ENCODE measurements at places on chromosomes 5 and 9. TPM values are rescaled to one million over a fixed set of nuclear protein-coding genes. Genes with fewer than 3 reads are reported as not detected.
A peak's percentile ranks its signal among the peaks of the same experiment; 100 is the strongest.

Gene SLC35A4
- total RNA-seq, result 60.5 TPM

Gene ARL15
- 9.7 TPM for total RNA-seq

Gene CD180
- total RNA-seq, result not detected

Gene ACER2
- 10.8 TPM for total RNA-seq

Gene TMEM252
- not detected for total RNA-seq

Gene HTR4
- total RNA-seq, result not detected

Gene FOXD4
- total RNA-seq, result 0.13 TPM

Gene C9orf50
- not detected for total RNA-seq

Gene TIMD4
- total RNA-seq, result not detected

Gene TMC1
- total RNA-seq, result not detected

- peak; percentile 43 for DNase-seq
These were observed 37.5 kb downstream of the MAMDC2 start for GRCh38 chr9:70081120-70081495.

DNA sequence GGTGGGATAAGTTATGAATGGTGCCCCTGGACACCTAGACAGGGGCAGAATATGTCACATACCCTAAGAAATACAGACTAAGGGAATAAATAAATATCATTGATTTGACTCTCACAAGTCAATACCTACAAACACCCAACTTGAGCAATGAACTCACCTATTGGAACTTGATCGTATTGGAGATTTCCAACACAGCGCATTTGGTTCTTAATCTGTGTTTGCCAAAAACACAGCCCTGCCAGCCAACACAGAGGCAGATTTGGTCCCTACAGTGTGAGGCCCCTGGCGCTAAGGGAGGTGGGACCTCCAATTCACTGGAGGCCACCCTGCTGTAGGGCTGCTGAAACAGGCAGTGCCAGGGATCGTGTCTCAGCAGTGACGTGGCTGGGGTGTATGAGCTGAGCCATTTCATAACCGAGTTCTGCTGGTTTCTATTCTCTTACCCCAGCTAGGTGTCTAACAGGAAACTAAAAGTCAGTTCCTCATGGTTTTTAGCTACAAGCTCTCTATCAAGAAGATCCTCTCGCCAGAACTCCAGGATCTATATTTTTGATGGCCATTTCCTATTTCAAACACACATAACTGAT lies 84.5 kb downstream of the SLC1A1 start:
- no peak for DNase-seq

- no peak for DNase-seq
These were observed 24.5 kb downstream of the RGS3 start for GRCh38 chr9:113488071-113488470.

- DNase-seq, result no peak
These were observed 94.1 kb downstream of the APBA1 start for GRCh38 chr9:69578026-69578425.

- DNase-seq, result no peak
These were observed 2.8 kb upstream of the HBEGF start for GRCh38 chr5:140349244-140349643.

- DNase-seq, result no peak
These were observed 27.6 kb downstream of the ALDH1A1 start for GRCh38 chr9:72925126-72925789.

DNA sequence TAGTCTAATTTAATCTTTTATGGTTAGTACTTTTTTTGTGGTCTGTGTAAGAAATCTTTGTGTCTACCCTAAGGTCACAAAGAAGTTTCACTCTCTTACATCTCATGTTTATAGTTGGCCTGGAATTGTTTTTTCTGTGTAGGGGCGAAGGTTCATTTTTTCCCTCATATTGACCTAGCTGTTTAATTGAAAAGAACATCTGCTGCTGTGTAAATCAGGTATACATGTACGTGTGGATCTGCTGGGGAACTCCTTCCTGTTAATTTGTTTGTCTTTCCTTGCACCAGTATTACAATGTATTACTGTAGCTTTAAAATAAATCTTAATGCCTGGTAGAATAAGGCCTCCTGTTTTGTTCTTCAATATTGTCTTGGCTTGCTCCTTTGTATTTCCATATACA lies 37.8 kb downstream of the EXOSC2 start:
- no peak for DNase-seq

- DNase-seq, result peak; percentile 94
These were observed 33.9 kb upstream of the AOPEP start for GRCh38 chr9:94692601-94693000.

GRCh38 chr5:77129391-77129990 lies 42.4 kb upstream of the ZBED3 start:
- no peak for DNase-seq

GRCh38 chr9:129891569-129891968 lies 56.3 kb downstream of the USP20 start:
- DNase-seq, result no peak

DNA sequence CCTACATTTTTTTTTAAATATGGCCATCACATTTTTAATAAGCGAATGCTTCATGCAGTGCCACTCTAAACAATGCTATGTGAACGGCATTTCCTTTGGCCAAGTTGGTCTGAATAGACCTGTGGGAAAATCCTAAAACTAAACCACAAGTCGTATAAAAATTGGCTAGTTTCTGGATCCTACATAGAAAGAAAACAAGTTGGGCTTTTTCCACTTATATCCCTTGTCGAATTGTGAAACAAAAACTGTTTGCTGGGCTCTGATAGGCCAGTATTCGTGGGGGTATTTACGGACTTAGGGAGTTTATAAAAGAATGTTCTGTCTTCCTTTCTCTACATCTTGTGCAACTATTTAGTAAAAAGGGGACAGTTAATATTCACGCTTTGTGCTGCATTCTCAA lies 153.1 kb upstream of the KLF9 start:
- no peak for DNase-seq

- DNase-seq, result no peak
These were observed 40.5 kb upstream of the LIFR start for GRCh38 chr5:38596981-38597380.

- no peak for DNase-seq
These were observed 5.2 kb downstream of the IL13 start for GRCh38 chr5:132662925-132663770.

DNA sequence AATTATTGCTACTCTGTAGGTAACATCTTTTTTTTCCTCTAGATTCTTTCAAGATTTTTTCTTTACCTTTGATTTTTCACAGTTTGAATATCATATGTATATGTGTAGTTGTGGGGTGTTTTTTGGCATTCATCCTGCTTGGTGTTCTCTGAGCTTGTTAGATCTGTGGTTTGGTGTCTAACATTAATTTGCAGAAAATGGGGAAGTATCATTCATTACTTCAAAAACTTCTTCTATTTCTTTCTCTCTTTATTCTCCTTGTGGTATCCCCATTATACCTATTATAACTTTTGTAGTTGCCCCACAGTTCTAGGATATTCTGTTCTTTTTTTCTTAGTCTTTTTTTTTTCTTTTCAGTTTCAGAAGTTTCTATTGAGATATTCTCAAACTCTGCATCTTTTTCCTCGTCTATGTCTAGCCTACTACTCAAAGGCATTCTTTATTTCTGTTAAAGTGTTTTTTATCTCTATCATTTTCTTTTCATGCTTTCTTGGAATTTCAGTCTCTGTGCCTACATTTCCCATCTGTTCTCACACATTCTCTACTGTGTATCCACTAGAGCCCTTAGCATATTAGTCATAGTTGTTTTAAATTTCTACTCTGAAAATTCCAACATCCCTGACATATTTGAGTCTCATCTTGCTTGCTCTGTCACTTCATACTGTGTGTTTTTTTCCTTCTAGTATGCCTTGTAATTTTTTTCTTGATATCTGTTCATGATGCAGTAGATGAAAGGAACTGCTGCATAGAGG lies 60.1 kb upstream of the GNA14 start:
- no peak for DNase-seq

DNA sequence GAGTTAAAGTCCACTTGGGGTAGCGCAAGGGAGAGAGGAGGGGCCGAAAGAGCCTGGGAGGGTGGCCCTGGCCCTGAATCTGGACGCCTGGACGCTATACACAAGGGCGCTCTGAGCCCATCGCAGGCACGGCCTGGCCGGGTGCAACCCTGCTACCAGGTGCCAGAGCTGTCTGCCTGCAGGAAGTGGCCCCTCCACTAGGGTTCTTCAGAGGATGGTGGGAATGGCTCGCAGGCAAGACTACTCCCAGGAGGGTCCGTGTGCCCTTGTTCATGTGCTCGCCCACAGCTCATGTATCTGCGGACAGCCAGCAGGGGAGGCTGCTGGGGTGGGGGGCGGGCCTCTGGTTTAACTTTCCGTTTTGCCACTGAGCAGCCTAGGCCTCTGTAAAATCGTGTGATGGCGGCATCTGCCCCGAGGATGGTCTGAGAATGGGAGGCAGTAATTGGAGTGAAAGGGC lies 1.4 kb upstream of the NKD2 start:
- no peak for DNase-seq

DNA sequence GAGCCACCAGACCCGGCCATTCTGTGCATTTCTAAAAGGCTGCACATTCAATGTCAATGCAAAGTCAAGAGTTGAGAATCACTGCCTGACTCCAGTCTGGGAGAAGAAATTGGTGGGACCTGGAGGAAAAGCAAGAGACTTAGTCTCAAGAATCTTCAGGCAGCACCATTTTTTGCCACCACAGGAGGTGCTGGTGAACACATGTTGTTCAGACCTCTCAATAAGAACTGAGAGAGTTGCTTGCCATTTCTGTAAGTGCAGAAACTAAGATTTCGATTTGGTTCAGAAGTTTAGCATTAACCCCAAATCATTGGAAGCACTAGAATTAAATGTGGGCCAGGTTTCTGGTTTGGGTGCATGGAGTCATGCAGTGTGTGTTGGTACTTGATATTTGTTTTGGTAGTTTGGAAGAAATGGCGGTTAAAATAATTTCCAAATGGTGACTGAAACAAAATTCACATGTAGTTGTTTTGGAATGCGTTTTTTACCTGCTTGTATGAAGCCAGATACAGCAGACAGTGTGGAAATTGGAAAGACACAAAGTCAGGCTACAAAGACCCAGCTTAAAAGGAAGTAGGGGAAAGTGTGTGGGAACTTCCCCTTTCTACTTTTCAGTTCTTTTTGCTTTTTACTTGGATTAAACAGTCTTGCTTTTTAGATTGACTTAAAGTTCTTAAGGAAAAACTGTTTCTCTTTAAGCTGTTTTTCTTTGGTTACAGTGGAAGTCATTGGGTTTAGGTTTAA lies 20.4 kb downstream of the PDE8B start:
- DNase-seq, result no peak

DNA sequence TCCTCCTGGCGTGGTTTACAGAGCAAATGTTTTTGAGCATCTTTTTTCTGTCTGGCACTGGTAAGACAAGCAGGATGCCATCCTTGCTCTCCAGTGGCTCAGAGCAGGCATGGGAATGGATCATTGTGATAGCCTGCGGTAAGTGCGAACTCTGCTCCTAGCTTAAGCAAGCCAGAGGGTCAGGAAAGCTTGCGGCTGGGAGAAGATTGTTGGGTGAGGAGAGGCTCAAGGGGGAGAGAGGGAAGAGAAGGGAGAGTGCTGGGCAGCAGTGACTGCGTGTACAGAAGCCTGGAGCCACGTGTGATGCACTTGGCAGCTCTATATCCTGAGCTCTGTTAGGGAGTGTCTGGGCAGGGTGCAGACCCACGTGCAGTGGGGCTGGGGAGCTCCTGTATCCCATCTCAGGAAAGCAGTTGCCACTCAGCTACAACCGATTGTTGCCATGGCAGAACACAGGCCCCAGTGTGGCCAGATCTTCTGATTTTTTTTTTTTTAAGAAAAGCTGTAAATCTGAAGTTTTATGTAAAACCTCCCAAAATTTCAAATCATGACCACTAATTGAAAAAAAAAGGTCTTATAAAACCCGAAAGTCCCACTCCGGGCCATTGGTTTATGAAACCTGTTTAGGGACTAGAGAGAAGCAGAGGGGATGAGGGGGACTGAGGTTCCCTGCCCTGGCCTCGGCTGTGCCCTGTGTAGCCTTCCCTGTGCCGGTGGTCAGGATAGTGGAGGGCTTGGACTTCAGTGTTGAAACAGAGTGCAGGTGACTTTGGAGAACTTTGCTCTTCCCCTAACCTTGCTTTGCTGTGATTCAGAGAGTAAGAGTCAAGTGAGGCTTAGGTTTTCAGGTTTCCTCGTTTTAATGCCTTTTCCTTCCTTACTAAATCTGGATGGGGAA lies 67.3 kb downstream of the ZNF618 start:
- no peak for DNase-seq

GRCh38 chr5:124755041-124755440 lies 8.6 kb upstream of the ZNF608 start:
- no peak for DNase-seq

- no peak for DNase-seq
These were observed 167.6 kb downstream of the PDZD2 start for GRCh38 chr5:31806561-31806960.

- DNase-seq, result no peak
These were observed 13.4 kb downstream of the PRRX2 start for GRCh38 chr9:129678844-129679243.

DNA sequence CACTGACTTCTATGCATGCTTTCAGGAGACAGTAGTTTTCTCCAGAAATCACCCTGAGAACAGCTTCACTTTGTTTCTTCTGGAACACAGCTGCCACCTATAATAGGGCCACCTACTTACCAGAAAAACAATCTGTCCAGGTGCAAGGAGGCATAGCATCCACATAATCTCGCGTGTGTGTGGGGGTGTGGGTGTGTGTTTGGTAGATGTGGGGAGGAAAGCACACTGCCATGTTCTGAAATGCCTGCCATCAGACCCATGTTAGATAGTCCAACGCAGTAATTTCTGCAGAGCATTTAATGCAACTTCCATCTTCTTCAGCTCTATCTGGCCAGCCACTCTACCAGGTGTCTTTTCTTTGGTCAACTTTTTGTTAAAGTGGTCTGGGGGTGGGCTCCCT lies 102.9 kb downstream of the ACER2 start:
- DNase-seq, result no peak

- no peak for DNase-seq
These were observed 199.7 kb downstream of the ROR2 start for GRCh38 chr9:91750343-91750742.

GRCh38 chr9:81079055-81079454 lies 610.3 kb downstream of the TLE1 start:
- DNase-seq, result no peak

GRCh38 chr9:7117676-7118561 lies 360.1 kb downstream of the KDM4C start:
- no peak for DNase-seq

GRCh38 chr9:114521846-114522245 lies 16.6 kb upstream of the WHRN start:
- no peak for DNase-seq

- no peak for DNase-seq
These were observed 72.1 kb upstream of the HSPB3 start for GRCh38 chr5:54383225-54383901.

DNA sequence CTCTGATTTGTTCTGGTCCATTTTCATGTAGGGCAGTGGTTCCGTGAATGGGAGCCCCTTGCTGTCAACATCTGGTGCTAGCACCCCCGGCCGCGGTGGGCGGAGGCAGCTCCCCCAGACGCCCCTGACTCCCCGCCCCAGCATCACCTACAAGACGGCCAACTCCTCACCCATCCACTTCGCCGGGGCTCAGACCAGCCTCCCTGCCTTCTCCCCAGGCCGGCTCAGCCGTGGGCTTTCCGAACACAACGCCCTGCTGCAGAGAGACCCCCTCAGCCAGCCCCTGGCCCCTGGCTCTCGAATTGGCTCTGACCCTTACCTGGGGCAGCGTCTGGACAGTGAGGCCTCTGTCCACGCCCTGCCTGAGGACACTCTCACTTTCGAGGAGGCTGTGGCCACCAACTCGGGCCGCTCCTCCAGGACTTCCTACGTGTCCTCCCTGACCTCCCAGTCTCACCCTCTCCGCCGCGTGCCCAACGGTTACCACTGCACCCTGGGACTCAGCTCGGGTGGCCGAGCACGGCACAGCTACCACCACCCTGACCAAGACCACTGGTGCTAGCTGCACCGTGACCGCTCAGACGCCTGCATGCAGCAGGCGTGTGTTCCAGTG lies 244.0 kb downstream of the CACNA1B start:
- no peak for DNase-seq
